RPMI8226 (cell line): ENCODE measurements at places on chromosomes 7 and 10.

DNA sequence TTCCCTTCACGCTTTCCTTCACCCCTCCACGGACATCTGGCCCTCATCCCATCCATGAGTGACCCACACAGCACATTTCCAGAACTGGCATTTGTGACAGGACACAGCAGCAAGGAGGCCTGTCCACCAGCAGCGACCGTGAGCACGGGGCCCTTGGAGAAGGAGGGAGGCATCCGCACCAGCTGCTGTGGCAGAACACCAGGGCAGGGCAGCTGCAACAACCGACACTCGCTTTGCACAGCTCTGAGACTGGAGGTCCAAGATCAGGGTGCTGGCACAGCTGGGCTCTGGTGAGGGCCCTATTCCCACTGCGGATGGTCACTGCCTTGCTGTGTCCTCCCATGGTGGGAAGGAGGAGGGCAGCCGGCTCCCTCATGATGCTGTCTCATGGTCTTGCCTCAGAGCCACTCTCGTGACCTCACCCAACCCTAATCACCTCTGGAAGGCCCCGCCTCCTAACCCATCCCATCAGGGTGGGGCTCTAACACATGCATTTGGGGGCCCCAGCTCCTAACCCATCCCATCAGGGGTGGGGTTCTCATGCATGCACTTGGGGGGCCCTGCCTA, 36.7 kb downstream of the PTPRN2 start:
- DNase-seq = no peak

DNA sequence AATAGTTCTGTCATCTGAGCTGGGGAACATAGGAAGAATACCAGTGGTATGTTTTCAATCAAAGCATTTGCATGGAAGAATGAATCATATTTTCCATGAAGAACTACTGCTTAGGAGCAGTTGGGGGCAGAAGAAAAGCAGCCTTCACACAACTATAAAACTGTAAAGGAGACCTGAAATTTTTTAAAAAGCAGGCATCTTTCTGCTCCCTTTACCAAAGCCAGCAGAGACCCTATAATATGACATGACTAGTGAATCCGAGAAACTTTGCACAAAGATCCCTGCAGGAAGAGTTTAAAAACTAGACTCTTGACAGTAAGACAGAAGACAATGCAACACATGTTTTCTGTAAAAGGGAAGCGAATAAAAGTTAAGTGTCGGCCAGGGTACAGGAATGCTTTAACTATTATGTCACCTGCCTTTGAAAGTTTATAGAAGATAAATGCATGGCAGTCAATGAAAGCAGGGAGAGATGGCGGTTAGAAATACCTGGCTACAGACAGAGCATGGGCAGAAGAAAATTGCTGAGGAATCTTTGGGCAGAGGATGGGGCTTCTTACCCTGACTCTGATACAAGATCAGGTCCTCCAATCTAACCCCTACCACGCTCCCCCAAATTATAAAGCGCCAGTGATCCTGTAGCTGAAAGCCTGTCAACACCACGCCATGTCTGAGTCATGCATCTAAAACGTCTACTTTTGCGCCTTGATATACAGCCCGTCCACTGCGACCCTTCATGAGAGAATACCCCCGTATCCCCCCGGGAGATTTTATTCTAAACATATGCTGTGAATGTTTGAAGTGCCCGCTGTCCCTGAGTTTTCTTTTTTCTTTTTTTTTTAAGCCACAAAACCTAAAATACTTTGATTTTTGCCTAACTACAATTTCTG, 93.1 kb downstream of the GLI3 start:
- DNase-seq = no peak

DNA sequence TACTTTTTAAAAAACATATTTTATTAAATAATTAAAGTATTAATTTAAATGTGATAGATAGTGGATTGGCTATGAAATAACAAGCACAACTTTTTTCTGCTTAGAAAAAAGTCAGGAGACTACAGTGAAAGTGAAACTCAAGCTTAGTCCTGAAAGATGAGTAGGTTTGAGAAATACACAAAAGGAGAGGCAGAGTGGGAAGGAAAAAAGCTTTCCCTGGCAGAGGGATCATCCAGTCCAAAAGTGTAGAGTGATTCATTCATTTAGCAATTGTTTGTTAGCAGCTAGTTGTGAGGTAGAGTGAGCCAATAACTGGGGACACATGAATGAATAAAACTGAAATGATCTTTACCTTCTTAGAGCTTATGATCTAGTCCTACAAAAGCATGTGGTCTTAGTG, 93.5 kb downstream of the FOXP2 start:
- no peak for DNase-seq

- DNase-seq = no peak
Measured at GRCh38 chr10:133115453-133115842, 27.7 kb downstream of the ADGRA1 start.

DNA sequence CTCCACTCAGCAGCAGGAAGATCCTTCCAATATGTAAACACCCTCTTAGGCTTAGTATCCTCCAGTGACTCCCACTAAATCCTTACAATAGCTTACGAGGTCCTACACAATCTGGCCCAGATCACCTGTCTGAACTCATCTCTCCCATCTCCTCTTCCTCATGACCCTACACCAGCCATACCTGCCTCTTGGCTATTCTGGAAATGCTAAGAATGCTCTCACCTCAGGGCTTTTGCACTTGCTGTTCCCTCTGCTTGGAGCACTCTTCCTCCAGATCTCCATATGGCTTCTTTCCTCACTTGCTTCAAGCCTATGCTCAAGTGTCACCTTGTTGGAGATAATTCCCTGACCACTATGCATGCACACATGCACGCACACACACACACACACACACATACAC, 50.8 kb upstream of the FRMD4A start:
- no peak for DNase-seq

GRCh38 chr10:87841186-87841585, 22.1 kb downstream of the KLLN start:
- DNase-seq = no peak

GRCh38 chr10:99403674-99404073, 26.8 kb downstream of the GOT1 start:
- DNase-seq = peak; percentile 21

DNA sequence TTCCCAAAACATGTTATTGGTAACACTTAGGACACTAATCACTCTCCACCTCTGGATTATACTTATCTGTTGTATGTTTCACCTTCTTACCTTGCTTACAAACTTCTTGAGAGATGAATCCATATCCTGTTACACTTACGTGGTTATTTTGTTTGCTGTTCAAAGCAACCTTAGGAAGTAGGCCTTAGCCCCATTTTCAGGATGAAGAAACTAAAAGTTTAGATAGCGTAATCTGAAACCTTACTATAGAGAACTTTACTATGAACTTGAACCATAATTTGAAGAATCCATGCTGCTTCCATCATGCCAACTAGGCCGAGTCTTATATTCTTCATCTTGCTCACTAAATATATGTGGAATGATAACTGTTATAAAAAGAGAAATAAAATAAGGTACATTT, 4.6 kb downstream of the TES start:
- DNase-seq = no peak

DNA sequence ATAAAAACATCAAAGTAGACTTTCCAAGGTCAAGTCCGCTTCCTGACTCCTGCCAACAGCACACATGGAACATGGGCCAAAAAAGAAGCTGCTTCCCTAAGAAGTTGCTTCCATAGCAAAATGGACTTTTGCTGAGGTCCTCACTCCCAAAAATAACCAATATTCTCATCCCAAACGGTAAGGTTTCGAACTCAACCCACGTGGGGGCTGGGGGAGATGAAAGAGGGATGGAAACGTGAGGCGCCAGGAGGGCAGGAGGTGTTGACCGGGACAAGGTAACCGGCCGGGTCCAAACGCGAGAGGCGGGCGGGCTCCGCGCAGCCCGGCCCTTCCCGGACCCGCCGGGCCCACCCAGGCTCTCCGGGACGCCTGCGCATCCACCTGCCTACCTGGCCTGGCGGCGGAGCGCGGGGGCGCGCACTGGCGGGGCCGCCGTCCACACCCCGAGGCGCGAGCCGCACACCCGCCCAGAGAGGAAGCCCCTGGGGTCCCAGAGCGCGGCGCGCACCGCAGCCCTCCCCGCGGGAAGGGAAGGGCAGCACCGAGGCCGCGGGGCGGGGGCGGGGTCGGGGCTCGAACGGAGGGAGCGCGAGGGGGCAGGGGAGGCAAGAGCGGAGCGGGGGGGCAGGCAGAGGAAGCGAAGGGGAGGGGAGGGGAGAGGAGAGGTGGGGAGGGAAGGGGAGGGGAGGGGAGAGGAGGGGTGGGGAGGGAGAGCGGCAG, 742 bp downstream of the LMBR1 start:
- peak; percentile 82 for DNase-seq

GRCh38 chr7:45970454-45970853, 49.4 kb upstream of the IGFBP3 start:
- no peak for DNase-seq

- peak; percentile 4 for DNase-seq
Measured at GRCh38 chr10:48302515-48303476, 3.7 kb upstream of the MAPK8 start.
